ENCODE measurements at places on chromosomes 3 and 15. TPM values are rescaled to one million over a fixed set of nuclear protein-coding genes. Genes with fewer than 3 reads are reported as not detected.

- H3K27ac ChIP-seq, result no peak overlapping the region
- H3K4me3 ChIP-seq, result no peak overlapping the region
- no peaks in the 10 kb centered on the region for H3K27me3 ChIP-seq
- DNase-seq, result no peak
- no peaks in the 10 kb centered on the region for H3K36me3 ChIP-seq
Observed at GRCh38 chr3:80190051-80190450, 422.3 kb upstream of the ROBO1 start.

Gene SORD
- total RNA-seq, result 23.0 TPM

DNA sequence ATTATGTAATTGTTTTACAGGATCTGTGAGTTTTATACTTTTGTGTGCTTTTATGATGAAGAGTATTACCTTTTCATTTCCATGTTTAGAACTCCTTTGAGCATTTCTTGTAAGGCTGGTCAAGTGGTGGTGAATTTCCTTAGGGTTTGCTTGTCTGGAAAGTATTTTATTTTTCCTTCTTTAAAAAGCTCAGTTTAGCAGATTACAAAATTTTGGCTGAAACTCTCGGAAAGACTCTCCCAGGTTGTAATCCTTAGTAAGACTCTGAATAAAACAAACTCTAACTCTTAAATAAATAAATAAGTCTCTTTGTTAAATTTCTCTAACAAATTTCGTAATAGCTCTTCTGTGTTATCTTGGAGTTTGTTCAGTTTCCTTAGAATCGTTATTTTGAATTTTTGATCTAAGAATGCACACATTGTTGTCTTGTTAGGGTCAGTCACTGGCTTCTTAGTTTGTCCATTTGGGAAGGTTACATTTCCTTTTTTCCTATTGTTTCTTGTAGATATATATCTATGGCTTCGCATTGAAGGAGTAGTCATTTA lies 14.7 kb upstream of the ACOX2 start:
- no peak for DNase-seq
- no peaks in the 10 kb centered on the region for H3K4me1 ChIP-seq
- H3K4me3 ChIP-seq, result no peak overlapping the region
- H3K27me3 ChIP-seq, result no peaks in the 10 kb centered on the region

Gene DUOXA2
- total RNA-seq, result not detected

Gene TEX9
- total RNA-seq, result 1.8 TPM

- no peak overlapping the region for H3K27ac ChIP-seq
- peaks cover 3% of the 10 kb centered on the region for H3K36me3 ChIP-seq
- H3K4me1 ChIP-seq, result no peaks in the 10 kb centered on the region
Observed at GRCh38 chr15:52361494-52361893, 65.9 kb upstream of the MYO5C start.

Gene NRG4
- total RNA-seq, result not detected

DNA sequence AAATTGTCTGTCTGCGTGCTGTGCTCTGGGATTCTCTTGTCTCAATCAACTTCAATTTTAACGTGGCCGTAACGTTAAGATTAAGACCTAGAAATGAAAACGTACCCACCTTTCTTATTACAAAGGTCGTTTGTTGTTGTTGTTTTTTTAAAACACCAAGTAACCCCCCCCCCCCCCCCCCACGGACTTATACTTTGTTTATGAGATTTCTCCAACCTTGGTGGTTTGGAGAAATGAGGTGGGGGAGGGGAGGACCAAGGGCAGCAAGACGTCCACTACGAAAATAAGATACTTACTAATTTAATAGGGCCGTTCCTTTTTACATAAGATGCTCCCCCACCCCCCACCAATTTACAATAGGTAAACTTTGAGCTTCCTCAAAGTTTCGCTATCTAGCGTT lies 244.4 kb upstream of the TOPAZ1 start:
- H3K4me1 ChIP-seq, result peaks cover 36% of the 10 kb centered on the region
- H3K4me3 ChIP-seq, result no peak overlapping the region
- no peak overlapping the region for H3K27ac ChIP-seq
- no peaks in the 10 kb centered on the region for H3K36me3 ChIP-seq
- peaks cover 61% of the 10 kb centered on the region for H3K27me3 ChIP-seq
- no peak for DNase-seq

DNA sequence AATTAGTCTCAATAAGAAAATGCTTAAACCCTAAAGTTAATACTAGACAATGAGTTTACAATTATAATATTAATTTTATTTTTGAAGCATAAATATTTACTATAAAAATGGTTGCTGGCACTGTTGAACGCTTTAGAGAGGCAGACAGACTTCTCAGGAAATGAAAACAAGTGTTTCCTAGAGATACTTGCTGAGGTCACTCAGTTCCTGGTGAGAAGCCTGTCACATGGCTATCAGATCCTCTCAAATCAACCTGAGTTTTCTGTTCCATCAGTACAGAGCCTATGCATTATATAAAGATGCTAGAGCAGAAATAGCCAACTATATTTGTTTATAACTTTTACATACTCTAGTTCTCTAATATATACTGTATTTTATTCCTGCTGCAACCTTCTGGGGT lies 109.2 kb downstream of the MYO5A start:
- H3K4me3 ChIP-seq, result no peak overlapping the region
- no peaks in the 10 kb centered on the region for H3K4me1 ChIP-seq
- H3K27ac ChIP-seq, result no peak overlapping the region

Gene ILDR1
- not detected for total RNA-seq

Gene CIP2A
- 42.6 TPM for total RNA-seq

DNA sequence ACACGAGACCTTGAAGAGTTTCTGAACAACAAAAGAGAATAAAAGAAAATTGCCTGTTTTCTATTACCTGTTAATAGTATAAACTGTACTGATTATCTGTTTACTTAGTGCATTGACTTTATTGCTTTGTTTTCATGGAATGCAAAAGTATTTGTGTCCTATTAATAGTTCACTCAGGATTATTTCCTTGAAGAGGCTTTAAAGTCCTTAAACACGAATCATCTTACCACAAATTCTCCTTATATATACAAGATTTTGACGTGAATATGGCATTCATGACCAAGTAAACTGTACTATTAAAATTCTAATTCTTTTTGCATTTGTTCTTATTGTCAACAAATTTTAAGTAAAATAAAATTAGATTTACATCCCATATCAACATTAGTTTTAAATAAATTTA lies 513.0 kb downstream of the NTRK3 start:
- no peak overlapping the region for H3K27ac ChIP-seq
- DNase-seq, result no peak
- no peak overlapping the region for H3K4me3 ChIP-seq
- no peaks in the 10 kb centered on the region for H3K4me1 ChIP-seq

DNA sequence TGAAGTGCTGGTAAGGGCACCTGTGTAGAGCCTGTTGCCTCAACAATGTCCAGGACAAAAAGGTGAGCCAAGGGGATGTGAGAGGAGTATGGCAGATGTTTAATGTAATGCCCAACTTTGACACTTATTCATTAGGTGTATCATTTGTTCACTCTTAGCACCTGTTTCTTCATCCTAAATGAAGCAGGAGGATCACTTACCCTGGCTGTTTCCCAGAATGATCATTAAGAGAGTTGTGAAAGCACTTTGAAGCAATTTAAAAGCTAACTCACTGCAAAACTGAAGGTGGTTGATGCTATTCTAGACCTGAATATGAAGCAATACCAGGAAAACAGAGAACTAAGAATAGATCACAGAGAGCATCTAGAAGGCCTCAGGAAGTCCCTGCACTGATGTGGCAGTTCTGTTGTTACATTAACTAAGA lies 3.4 kb upstream of the HHLA2 start:
- peaks cover 21% of the 10 kb centered on the region for H3K4me1 ChIP-seq
- DNase-seq, result no peak

- no peak for DNase-seq
- no peak overlapping the region for H3K4me3 ChIP-seq
- H3K4me1 ChIP-seq, result no peaks in the 10 kb centered on the region
- H3K27ac ChIP-seq, result no peak overlapping the region
- no peaks in the 10 kb centered on the region for H3K36me3 ChIP-seq
Observed at GRCh38 chr3:150723946-150724345, 20.2 kb upstream of the ERICH6 start.

GRCh38 chr3:141268306-141268705 lies 36.7 kb downstream of the PXYLP1 start:
- no peaks in the 10 kb centered on the region for H3K36me3 ChIP-seq
- DNase-seq, result no peak
- no peaks in the 10 kb centered on the region for H3K27me3 ChIP-seq
- peaks cover 30% of the 10 kb centered on the region for H3K4me1 ChIP-seq

Gene OPA1
- total RNA-seq, result 93.7 TPM

Gene AGTR1
- total RNA-seq, result not detected

Gene PEX11A
- total RNA-seq, result 3.5 TPM

GRCh38 chr3:127351321-127351720 lies 63.5 kb upstream of the PRR20G start:
- DNase-seq, result no peak
- no peaks in the 10 kb centered on the region for H3K4me1 ChIP-seq
- H3K27ac ChIP-seq, result no peak overlapping the region

GRCh38 chr3:114867835-114868503 lies 279.1 kb downstream of the ZBTB20 start:
- no peak for DNase-seq
- peaks cover 5% of the 10 kb centered on the region for H3K4me1 ChIP-seq

- DNase-seq, result peak; percentile 59
- H3K4me3 ChIP-seq, result no peak overlapping the region
- H3K27ac ChIP-seq, result no peak overlapping the region
- H3K36me3 ChIP-seq, result no peaks in the 10 kb centered on the region
- no peaks in the 10 kb centered on the region for H3K27me3 ChIP-seq
- H3K4me1 ChIP-seq, result peaks cover 23% of the 10 kb centered on the region
Observed at GRCh38 chr3:171328419-171329082, 131.7 kb downstream of the TNIK start.

- no peak overlapping the region for H3K4me3 ChIP-seq
- no peaks in the 10 kb centered on the region for H3K4me1 ChIP-seq
- H3K27me3 ChIP-seq, result no peaks in the 10 kb centered on the region
- no peak overlapping the region for H3K27ac ChIP-seq
- no peaks in the 10 kb centered on the region for H3K36me3 ChIP-seq
- no peak for DNase-seq
Observed at GRCh38 chr3:6142707-6143106, 718.2 kb upstream of the GRM7 start.

DNA sequence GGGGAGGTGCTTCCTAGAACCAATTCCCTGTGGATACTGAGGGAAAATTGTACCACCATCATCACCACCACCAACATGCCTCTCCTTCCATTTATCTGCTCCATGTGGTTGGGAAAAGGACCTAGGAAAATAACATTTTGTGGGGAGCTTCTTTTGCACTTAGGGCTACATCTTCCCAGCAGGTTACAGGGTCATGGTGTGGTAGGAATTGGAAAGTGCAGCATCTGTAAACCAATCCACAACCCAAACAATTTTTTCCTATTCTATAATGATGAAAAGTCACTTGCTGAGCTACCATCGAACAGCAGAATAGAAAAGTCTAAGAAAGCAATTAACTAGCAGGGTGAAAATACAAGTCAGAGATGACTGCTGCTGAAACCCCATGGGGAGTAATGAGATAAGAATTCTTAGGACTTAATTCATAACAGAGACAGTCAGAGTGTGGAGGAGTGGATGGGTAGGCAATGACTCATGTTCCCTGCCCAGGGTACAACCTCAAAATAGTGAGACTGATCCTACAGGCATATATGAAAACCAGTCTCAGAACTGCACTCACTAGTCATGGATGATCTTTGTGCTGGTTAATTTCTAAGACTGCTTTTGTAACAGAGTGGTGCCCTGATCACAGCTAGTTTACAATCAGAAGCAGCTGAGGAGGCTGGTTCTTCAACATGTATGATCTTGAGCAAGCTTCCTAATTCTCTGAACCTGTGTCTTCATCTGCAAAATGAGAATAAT lies 38.1 kb upstream of the LEKR1 start:
- DNase-seq, result no peak
- no peaks in the 10 kb centered on the region for H3K27me3 ChIP-seq
- no peak overlapping the region for H3K27ac ChIP-seq

- no peaks in the 10 kb centered on the region for H3K27me3 ChIP-seq
- H3K4me3 ChIP-seq, result peak overlapping the region; percentile 47
- peak overlapping the region; percentile 64 for H3K27ac ChIP-seq
- peaks cover 97% of the 10 kb centered on the region for H3K4me1 ChIP-seq
- H3K36me3 ChIP-seq, result peaks cover 3% of the 10 kb centered on the region
Observed at GRCh38 chr15:77013776-77014131, 18.8 kb downstream of the PSTPIP1 start.

DNA sequence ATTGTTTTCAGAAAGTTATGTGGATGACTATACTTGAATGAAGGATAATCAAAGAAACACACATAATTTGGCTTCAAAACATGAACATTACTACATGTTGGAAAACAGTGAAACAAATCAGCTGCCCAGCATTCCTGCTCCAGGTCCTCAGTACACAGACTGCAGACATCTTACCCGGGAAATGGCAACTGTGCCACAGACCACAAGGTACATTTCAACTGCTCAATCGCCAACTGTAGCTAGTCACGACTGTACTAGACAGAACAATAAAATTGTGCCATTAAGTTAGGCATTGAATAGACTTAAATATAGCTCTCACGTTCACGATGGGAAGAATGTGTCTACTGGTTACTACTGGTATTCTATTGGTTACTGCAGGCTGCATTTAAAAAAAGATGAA lies 5.0 kb downstream of the NAA50 start:
- H3K4me3 ChIP-seq, result no peak overlapping the region
- no peaks in the 10 kb centered on the region for H3K36me3 ChIP-seq
- no peaks in the 10 kb centered on the region for H3K27me3 ChIP-seq
- DNase-seq, result no peak
- no peak overlapping the region for H3K27ac ChIP-seq
- peaks cover 37% of the 10 kb centered on the region for H3K4me1 ChIP-seq

DNA sequence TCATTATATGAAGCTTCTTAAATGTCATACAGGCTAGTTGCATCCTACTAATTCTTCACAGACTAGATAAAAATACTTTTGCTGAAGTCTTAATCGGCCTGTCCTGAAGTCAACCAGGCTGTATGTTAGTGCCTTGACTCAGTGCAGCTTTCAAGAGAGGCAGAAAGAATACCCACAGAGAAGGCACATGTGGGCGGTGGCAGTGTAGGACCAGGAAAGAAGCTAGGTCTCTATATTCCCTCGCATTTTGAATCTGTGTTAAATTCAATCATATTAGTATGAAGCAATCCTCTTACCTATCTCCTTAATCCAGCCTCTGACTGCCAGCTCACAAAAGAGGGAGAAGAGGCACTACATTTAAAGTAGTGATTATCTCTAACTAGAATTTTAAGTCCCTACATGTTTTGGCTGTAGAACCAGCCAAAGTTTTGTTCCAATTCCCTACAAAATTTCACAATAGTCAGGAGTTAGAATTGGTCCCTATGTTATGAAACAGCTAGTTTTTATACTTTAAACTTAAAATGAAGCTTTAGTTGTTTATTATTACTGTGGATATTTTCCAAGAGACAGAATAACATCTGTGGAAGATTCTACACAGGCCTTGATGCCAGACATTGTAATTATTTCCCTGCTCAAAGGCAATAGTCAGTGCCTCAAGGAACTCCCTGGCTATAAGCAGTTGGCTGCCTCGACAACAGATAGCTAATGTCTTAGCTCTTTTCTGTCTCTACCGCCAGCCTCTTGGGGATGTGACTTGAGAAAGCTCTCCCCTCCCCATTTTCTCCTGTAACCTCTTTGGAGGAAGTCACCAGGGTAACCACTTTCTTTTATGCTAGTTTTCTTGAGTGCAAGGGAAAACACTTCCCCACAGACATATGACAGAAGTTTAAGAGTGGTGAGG lies 31.9 kb downstream of the CRTC3 start:
- peaks cover 83% of the 10 kb centered on the region for H3K4me1 ChIP-seq
- no peak overlapping the region for H3K4me3 ChIP-seq
- H3K27me3 ChIP-seq, result no peaks in the 10 kb centered on the region

- H3K27ac ChIP-seq, result no peak overlapping the region
- H3K27me3 ChIP-seq, result no peaks in the 10 kb centered on the region
- H3K4me3 ChIP-seq, result no peak overlapping the region
- H3K36me3 ChIP-seq, result no peaks in the 10 kb centered on the region
Observed at GRCh38 chr3:147807776-147808175, 398.6 kb downstream of the ZIC1 start.

Gene EFCC1
- total RNA-seq, result not detected

- H3K27ac ChIP-seq, result no peak overlapping the region
- H3K4me3 ChIP-seq, result no peak overlapping the region
- H3K4me1 ChIP-seq, result no peaks in the 10 kb centered on the region
Observed at GRCh38 chr15:62495670-62496614, 330.9 kb upstream of the C2CD4B start.

Data from CD8-positive, alpha-beta memory T cell (primary cell).